ENCODE measurements at places on chromosomes 2 and 18.

GRCh38 chr18:35639296-35639695, 57.8 kb downstream of the GALNT1 start:
- DNase-seq: no peak

GRCh38 chr2:236259371-236259770, 4.8 kb downstream of the ASB18 start:
- DNase-seq: no peak

GRCh38 chr2:43685357-43685756, 9.1 kb upstream of the C1GALT1C1L start:
- no peak for DNase-seq

DNA sequence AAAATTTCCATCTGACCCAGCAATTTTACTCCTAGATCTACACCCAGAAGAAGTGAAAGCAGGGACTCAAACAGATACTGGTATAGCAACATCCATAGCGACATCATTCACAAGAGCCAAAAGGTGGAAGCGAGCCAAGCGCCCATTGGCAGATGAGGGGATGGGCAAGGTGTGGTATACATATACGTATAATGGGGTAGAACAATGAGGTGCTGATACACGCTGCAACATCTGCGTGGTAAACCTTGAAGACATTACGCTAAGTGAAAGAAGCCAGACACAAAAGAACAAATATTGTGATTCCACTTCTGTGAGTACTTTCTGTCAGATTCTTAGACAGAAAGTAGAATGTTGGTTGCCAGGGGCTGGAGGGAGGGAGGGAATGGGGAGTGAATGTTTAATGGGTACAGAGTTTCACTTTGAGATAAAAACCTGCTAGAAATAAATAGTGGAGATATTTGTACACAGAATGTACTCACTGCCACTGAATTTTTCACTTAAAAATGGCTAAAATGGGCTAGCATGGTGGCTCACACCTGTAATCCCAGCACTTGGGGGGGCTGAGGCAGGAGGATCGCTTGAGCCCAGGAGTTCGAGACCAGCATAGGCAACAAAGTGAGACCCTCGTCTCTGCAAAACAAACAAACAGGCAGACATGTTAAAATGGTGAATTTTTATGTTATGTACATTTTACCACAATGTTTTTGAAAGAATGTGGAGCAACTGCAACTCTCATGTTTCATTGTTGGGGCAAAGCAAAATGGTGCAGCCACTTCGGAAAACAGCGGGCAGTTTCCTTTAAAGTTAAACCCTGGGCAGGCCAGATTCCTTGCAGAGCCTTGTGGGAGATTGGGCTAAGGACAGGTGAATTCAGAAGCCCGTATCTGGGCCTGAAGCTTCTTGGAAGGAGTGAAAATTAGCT, 103.4 kb upstream of the MYCN start:
- no peak for DNase-seq

DNA sequence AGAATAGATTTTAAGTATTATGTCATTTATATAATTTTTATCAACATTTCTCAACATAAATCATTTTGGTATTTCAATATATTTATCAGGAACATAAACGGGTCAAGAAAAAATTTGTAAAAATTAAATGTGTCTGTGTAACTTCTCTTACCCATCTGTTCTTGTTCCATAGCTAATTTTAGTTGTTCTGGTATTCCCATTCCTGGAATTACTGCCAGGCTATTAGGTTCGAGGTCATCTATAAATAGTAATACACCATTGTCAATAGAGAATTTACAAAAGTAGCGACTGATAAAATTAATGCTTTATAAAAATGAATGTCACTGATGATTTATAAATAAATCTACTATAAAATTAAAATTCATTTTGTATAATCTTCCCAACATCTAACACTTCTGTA, 21.5 kb downstream of the SFT2D3 start:
- DNase-seq: no peak

DNA sequence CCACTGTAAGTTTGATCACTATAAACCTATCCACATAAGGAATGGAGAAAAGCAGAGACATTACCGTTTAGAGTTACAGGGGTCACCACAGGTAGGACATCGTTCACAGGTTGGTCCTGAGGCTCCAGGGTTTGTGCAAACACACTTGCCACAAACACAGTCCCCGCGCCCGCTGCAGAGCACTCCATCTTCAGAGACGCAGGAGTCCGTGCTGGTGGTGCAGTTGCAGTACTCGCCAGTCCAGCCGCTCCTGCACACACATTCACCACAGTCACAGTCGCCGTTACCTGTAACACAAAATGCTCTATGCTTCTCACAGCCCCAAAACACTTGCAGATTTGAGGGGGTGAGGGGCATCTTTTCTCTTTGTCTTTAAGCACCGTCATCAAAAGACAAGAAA, 63.9 kb upstream of the PLA2R1 start:
- no peak for DNase-seq

DNA sequence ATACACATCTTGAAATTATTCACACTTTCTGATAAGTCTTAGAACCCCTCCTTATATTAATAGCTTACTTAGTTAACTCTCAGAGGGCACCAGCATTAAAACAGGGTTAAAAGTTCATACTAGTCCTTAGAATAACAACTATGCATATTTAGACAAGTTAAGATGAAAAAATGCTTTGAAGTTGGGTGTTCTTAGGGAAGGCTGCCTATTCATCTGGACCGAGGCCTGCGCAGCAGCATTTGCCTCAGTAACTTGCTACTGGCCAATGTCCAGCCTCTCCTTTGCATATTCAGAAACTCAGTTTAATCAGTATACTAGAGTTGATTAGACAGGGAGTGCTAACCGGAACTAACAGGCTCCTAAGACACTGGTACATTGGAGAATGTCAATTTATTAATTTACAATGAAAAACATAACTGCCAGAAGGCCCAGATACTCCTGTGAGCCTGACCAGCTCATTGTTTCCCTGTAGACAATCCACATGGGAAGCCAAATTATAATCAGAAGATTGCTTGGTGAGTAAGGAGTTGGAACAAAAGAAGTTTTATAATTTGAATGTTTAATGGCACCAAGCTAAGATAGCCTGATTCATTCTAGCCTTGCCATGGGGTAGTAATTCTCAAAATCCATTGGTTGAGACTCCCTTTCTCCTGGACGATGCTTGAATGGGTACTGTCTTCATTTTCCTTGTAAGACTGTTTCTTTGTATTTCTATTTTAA, 48.9 kb downstream of the DYNC1I2 start:
- no peak for DNase-seq

- DNase-seq: no peak
Observed at GRCh38 chr2:191015239-191015638, 1.3 kb upstream of the STAT1 start.

DNA sequence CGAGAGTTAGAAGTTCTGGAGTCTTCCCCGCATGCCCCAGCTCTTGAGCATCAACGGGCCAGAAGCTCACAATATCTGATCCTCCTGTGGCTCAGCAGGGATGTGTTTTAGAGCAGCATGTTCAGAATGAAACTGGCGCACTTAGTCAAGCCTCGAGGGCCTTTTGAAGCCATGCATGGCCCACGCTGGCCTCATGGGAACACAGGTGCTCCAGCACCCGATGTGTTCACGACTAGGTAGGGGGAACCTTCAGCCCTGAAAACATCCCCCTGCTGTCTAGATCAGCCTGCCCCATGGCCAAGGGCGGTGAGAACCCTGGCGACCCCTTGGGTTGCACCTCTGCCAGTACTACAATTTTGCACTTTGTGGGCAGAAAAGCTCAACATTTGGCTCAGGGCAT, 32.8 kb downstream of the MSH6 start:
- no peak for DNase-seq

DNA sequence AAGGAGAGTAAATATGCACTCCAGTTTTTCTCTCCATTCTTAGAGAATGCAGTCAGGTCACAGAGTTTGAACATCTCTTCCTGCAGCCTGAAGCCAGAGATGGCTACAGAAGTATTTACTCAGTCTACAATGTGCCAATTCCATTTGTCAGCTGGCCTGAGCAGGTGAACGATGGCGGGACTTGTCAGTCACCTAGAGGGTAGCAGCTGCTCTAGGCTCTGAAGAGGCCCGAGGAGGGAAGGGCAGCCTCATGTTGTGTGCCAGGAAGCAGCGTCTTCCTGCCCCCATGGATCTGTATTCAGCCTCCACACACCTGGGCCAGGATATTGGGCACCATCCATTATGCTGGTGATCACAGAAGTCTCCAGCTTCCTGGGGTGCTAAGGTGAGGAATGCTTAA, 316.7 kb upstream of the CHAC2 start:
- no peak for DNase-seq

DNA sequence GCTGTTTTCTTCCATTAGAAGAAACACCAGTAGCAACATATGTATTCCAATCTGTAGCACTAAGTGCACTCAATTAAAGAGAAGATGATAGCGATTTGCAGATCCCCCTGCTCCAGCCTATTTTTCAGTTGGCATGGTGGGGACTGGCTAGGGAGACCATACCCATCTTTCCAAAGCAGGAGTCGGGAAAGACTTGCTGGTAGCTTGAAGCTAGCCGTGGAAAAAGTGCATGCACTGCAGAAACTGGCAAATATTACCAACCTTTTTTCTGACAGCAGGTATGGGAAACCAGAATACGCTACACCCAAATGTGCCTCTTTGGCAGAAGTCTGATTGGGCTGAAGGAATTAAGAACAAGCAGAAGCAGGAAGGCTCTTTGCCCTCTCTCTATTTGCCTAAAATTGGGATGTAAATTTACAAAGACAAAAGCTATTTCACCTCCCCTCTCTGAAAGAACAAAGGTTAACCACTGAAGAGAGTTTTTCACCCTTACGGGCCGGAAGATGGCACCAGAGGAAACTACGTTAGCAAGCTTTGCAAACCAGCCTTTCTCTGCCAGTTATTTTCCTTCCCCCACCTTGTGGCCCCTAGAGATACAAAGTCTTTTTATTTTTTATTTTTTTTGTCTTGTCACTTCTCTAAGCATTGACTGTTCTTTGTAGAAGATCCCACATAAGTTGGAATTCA, 273.1 kb downstream of the DLGAP1 start:
- no peak for DNase-seq

- no peak for DNase-seq
Observed at GRCh38 chr2:47083005-47083404, 72.1 kb downstream of the STPG4 start.

DNA sequence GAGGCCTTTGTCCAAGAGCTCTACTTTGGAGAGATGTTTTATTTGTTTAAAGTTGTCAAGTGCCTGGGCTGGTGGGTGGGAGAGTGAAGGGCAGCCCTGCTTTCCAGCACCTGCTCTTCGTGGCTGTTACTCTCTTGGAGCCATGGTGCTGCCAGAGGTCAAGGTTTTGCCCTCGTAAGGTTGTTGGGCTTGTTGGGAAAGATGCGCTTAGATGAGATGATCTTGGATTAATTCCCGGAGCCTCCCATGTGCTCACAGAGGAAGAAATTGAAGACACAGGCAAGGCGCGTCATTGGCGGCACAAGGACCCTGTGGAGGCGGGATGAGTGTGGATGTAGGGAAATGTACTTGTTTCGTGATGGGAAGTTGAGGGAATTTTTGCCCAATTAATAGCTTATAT, 27.9 kb downstream of the ZCCHC2 start:
- no peak for DNase-seq

- DNase-seq: peak; percentile 83
Observed at GRCh38 chr2:187982668-187983067, 309.0 kb upstream of the GULP1 start.

DNA sequence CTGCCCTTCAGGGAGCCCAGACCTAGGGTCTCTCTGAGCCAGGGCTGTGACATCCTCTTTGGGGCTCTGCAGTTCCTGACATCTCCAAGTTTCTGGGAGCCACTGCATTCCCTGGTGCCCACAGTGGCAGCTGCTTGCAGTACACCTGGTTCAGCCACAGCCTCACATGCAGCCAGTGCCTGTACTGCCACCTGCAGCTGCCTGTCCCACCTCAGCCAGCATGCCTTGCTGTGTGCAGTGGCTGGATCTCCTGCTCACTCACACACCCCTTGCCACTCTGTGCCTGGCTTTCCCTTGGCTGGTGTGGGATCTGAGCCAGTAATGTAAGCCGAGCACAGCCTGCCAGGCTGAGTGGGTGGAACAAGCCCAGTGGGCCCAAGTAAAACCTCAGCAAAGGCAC, 1288.7 kb downstream of the CNTNAP5 start:
- DNase-seq: no peak

- DNase-seq: no peak
Observed at GRCh38 chr2:44107974-44108373, 60.7 kb upstream of the PPM1B start.

DNA sequence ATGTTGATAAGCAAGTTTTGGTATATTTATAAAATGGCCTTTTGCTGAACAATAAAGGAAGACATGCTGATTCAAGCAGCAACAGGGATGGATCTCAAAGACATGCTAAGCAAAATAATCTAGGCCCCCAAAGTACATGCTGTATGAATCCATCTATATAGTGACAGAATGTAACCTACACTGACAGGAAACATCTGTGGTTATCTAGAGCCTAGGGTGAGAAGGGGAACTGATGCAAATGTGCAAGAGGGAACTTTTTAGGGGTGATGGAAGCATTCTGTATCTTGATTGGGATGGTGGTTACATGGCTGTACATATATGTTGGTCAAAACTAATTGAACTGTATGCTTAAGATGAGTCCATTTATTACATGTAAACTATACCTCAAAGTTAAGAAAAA, 24.2 kb downstream of the CNRIP1 start:
- DNase-seq: no peak

DNA sequence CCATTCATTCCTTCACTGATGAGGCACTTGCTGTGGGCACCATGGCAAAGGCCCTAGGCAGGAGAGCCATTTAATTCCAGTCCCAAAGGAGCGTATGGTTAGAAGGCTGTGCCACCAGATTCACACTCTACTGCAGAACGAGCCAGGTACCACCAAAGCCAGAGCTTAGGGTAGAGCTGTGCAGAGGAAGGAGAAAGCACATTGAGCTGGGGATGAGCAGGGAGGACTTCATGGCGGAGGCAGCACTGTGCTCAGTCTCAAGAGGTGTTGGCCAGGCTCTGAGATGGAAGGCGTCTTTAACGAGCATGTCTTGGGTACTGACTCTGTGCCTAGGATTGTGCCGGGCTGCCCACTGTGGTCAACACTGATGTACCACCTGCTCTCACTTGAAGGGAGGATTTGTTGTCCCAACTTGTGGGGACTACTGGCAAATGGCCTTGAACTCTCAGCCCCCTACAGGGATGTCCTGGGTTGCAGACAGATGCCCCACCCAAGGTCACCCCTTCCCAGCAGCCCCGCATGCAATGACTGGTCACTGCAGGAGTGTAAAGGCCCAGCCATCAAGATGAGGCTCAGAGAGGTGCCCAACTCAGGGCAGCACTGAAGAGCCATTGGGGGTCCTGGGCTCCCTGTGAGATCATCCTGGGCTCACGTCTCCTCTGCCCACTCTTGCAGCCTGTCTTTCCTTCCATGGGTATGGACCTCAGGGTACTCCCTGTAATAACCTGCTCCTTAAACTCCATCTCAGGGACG, 251.4 kb downstream of the GLI2 start:
- no peak for DNase-seq
